ENCODE measurements at places on chromosomes 6 and 20.

GRCh38 chr6:90820436-90820835 lies 233.6 kb upstream of the MAP3K7 start:
- DNase-seq = no peak

GRCh38 chr20:62358171-62359042 lies 8.7 kb downstream of the LAMA5 start:
- DNase-seq = no peak

DNA sequence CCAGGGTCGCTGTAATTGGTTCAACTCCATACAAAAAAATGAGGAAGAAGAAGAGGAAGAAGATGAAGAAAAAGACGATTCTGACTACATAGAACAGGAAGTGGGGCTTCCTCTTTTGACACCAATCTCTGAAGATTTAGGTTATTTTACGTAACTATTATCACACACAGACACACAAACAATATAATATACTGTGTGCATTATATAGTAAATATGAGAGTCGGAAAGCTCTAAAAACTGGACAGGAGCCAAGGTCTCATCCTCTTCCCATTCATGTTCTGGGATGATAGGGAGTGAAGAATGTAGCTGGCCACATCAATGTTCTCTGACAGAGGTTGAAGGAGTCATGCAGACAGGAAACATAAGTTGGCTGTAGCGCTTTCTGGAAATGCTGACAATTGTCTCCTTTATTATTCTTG lies 13.3 kb downstream of the RSPH4A start:
- DNase-seq = no peak

DNA sequence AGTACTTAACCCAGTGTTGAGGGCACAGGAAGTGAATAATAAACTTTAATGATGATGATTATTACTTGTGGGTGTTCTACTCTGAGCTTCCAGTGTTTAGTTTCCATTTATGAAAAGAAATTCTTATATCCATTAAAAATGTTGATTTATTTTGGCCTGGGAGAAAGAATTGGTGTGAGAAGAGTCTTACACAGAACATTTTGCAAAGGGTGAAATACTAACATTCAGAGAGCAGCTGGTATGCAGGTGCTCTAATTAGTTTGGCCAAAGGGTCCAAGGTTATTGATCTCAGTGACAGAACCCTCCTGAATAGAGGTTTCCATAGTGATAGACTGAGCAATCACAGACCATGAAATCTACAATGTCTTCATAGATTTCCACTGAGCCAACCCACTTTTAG lies 4.4 kb downstream of the OSER1 start:
- DNase-seq = no peak

DNA sequence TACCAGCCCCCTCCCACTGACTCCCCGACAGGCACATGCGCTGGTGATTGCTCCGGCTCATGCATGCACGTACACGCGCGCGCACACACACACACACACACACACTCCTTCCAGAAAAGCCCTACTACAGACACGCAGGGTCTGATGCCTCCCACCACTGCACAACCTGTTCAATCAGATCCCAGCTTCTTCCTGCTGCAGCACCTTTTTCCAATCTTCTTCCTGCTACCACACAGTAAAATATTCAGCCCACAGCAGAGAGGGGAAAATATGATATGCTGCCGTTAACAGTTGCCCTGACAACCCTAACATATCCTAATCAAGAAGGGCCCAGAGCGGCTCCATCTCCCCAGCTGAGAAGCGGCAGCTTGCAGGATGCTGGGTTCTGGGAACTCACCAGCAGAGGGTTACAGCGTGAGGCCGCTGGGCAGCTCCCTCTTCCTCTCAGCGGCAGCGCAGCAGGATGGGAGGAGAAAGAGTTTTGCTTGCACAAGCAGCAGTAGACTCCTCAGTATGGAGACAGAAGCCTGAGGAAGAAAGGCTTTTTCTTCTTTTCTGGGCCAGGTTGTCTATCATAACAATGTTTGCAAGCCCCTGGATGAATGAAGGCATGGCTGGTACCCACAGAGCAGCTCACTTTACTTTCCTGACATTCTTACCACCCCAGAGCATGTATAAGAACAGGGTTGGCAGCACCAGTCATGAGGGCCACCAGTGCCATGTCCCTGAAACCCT lies 23.9 kb downstream of the MAP7 start:
- DNase-seq = no peak

- no peak for DNase-seq
These were observed 2.0 kb downstream of the COL9A3 start for GRCh38 chr20:62818592-62819493.

- DNase-seq = no peak
These were observed 58.5 kb downstream of the DLL1 start for GRCh38 chr6:170232186-170233002.

- no peak for DNase-seq
These were observed 226.8 kb downstream of the TMEM242 start for GRCh38 chr6:157096522-157096921.

GRCh38 chr6:33914645-33915044 lies 110.8 kb upstream of the MLN start:
- no peak for DNase-seq

- DNase-seq = no peak
These were observed 105.0 kb downstream of the HUS1B start for GRCh38 chr6:551829-552350.

DNA sequence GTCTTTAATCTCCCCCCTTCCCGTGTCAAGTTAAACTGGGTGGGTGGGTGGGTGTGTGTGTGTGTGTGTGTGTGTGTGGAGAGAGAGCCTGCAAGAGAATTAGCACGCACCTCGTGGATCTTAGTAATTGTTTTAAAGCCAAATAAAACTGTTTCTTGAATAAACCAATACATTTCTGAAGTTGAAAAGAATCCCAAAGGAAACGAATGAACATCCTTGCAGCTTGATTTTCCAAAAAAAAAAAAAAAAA lies 381 bp upstream of the BICRAL start:
- no peak for DNase-seq

- no peak for DNase-seq
These were observed 16.5 kb upstream of the SPAG4 start for GRCh38 chr20:35598899-35599775.

DNA sequence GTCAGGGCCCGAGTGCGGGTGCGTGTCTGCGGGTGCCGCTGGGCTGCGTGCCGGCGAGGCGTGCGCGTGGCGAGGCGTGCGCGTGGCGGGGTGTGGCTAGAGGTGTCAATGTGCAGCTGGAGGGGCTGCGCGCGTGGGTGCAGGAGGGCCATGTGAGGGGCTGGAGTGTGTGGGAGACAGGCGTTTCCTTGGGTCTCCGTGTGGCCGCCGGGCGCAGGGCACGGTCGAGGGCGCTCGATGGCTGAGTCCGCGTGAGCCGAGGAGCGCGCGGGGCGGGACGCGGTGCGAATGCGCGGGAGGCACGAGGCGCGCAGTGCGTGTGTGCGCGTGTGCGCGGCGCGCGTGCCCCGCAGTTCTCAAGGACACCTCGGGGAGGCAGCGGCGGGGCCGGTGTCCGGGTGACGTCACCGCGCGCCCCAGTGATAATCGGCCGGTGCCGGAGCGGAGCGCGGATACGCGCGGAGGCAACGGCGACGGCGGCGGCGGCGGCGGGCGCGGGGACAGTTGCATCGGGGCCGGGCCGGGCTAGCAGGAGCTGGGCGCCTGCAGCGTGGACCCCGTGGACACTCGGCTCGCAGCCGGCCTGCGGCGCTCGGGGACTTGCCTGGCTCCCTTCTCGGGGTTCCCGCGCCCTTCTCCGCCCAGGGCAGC lies 38.7 kb downstream of the YTHDF1 start:
- DNase-seq = no peak

DNA sequence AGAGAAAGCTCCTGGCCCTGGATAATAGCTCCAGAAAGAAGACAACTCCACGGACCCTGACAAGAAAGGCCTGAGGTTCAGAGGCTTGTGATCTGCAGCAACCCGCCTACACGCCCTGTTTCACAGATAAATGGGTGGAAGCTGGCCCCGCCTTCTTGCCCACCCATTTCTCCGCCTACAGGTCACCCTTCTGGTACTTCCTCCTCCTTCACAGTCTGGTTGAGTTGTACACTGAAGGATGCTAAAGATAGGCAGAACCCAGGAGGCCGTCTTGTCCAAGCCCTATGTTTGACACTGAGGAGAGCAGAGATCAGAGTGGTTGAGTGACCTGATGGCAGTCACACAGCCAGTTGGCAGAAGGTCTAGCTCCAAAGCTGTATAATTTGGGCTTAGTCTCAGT lies 34.2 kb upstream of the MDGA1 start:
- no peak for DNase-seq

GRCh38 chr6:128719786-128720185 lies 163.2 kb upstream of the LAMA2 start:
- no peak for DNase-seq

GRCh38 chr6:36463676-36464075 lies 20.9 kb downstream of the KCTD20 start:
- DNase-seq = no peak

DNA sequence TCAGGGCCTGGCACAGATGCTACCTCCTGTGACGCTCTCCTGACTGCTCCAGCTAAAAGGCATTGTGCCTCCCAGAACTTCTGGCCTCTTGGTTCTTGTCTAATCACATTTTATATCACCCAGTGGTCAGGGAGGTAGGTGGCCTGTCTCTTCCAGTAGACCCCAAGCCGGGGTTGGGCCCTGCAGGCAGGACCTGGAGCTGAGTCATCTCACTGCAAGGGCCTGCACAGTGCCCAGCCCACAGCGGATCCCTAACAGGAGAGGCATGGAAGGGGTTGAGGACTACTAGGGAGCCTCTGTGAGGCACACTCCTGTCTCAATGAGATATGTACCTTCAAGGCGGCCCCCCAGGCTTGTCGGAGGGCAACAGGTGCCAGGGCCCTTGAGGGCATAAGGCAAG lies 6.4 kb downstream of the LEMD2 start:
- DNase-seq = no peak

DNA sequence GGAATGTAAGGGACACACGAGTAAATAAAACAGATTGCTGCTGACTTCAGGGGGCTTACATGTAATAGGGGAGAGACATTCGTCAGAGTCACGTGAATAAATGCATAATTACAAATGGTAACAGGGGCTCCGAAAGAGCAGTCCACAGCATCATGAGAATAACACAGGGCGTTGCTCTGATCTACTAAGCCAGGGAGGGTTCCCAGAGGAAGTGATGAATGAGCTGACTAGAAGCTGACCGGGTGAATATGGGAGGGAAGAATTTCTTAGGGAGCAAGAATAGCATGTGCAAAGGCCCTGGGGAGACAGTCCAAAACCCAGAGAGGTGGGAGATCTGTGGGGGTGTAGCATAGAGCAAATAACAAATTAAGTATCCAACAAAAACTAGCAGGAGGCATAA lies 2.4 kb downstream of the BPI start:
- DNase-seq = no peak

- no peak for DNase-seq
These were observed 21.9 kb downstream of the SGK1 start for GRCh38 chr6:134295953-134296553.

- DNase-seq = no peak
These were observed 525.8 kb upstream of the POU3F2 start for GRCh38 chr6:98308564-98308963.

DNA sequence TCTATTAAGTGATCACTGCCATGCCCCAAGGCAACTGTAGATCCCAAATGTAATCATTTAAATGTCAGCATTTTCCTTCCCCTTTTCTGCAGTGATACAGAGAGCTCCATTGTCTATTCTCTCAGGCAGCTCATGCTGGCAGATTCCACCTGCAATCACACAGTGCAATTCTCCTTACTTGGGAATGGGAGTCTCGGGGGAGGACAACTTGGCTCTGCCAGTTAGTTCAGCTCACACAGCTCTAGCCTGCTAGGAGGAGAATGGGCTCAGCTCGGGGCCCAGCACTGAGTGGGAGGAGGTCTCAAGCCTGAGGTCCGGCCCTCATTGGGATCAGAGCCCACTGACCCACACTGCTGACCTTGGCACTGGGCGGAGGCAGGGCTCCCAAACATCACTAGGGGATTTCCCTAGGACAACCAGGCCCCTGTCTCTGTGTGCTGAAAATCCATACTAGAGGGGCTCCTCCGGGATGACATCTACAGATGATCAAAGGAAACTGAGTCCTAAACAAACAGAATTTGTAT lies 109.2 kb upstream of the ASF1A start:
- no peak for DNase-seq

DNA sequence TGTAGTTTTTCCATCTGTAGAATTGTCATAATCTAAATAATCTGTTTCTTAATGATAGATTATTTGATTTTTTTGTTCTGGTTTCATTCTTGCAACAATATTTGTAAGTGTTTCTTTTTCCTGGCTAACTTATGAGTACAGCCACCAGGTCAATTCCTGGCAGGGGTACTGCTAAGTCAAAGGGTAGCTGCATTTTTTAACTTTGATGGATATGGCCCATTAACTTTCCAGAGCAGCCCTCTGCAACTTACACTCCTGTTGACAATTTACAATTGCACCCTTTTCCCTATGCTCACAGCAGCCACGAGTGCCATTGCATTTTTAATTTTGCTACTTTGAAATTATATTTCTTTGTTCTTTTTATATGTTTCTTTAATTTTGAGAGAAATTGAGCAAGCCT lies 209.3 kb upstream of the CST7 start:
- DNase-seq = no peak

DNA sequence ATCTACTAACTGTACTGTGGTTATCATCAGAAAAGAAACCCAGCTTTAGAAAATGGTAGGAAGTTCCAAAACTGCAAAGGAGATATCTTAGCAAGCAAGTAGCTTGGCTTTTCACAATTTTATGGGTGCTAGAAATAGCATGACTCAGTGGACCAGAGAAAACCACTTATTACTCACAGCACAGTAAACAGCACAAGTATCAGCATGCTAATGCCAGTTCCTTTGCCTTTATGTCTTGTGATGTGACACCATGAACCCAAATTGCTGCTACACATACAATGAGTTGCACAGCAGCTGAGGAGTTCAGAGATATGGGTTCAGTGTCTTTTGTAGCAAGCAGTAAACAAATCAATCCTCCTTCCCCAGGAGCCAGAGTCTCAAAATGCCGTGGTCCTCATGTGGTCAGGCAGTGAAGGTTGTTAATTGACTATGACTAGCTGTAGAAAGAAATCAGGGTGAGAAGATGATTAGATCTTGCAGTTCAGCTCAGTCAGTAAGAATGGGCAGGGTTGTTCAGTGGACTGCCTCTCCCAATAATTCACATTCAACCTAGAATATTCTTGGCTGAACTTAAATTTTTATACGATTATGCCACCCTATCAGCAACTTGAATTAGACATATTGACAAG lies 73.3 kb downstream of the OPRM1 start:
- no peak for DNase-seq

DNA sequence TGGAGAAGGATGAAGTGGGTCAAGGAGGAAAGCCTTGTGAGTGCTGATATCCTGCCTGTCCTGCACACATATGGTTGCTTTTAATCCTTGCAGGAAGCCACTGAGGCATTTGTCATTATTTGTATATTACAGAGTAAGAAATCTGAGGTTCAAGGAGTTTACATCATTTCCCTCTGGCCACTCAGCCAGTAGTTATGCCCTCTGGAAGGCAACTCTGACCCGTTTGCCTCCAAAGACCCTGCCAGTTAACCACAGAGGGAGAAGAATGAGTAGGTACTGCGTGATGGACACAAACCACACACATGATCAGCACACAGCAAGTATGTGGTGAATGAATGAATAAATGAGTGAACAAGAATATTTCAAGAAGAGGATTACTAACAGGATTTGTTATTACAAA lies 7.9 kb upstream of the FAM210B start:
- DNase-seq = no peak

GRCh38 chr6:6811128-6812009 lies 222.8 kb downstream of the LY86 start:
- DNase-seq = no peak
